WERI-Rb-1 (cell line): ENCODE measurements at places on chromosomes 1 and 21.

DNA sequence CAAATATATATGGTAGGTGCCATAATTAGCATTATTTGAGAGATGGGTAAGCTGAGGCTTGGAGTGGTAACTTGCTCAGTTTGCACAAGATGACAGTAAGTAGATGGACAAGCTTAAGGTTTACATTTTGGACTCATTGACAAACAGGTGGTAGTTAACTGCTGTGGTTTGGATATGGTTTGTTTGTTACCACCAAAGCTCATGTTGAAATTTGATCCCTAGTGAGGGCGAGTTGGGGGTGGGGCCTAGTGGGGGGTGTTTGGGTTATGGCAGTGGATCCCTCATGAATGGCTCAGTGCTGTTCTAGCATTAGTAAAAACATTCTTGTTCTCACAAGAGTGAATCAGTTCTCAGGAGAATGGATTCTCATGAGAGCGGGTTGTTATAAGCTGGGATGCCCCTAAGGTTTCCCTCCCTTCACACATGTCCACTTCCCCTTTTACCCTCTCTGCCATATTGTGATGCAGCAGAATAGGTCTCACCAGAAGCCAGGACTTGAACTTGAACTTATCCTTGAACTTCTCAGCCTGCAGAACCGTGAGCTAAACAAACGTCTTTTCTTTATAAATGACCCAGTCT lies 6.6 kb upstream of the PRRX1 start:
- no peak for DNase-seq

DNA sequence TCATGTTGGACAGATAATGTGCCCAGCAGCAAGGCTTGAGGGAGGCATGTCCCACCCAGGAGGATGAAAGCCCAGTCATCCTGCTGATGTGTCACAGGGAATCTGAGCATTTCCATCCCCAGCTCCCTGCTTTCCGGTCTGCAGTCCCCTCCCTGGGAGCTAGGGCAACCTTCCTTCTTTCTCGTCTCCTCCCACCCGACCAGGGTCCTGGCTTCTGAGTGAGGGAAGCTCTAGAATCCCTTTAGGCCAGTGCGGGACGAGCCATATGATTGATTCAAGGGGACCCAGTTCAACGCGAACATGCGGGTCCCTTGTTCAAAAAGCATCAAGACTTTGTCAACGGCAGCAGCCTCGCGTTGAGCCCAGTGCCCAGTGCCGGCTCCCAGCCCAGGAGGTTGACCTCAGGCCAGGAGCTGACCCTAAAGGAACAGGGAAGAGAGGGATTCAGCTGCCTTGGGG lies 96.7 kb upstream of the TMPRSS2 start:
- DNase-seq: no peak

DNA sequence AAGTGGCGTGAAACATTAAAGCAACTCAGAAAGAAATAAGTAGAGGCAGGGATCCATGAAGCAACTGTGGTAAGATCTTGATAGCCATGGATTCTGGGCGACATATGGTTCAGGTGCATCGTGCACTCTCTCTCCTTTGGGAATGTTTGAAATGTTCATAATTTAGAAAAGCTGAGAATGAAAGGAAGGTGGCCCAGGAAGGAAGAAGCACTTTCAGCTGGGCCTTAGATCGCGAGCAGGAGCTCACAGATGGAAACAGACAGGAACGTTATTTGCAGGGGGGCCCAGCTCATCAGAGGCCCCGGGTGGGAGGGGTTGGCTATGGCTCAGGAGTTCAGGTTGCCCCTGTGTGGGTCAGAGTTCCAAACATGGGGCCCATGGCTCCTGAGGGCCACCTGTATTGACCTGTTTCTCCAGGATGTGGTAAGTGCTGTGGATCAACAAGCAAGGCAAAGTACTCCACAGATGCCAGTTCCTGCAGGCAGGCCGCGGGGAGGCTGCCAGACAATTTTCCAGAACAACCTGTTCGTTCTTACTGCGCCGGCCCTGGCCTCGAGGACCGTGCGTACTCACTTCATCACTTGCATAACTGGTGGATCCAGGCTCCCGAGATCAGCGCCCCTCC lies 253.2 kb downstream of the TOMM20 start:
- no peak for DNase-seq

DNA sequence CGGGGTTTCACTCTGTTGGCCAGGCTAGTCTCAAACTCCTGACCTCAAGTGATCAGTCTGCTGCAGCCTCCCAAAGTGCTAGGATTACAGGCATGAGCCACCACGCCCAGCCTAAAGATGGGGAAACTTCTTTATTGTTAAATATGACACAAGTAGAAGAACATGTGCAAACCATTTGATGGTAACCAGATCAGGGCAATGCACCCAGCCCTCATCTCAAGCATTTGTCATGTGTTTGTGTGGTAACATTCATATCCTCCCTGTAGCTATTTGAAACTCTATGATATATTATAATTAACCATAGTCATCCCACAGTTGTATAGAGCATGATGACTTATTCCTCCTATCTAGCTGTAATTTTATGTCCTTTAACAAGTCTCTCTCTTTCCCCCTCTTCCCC lies 119.5 kb upstream of the TMPRSS2 start:
- no peak for DNase-seq

DNA sequence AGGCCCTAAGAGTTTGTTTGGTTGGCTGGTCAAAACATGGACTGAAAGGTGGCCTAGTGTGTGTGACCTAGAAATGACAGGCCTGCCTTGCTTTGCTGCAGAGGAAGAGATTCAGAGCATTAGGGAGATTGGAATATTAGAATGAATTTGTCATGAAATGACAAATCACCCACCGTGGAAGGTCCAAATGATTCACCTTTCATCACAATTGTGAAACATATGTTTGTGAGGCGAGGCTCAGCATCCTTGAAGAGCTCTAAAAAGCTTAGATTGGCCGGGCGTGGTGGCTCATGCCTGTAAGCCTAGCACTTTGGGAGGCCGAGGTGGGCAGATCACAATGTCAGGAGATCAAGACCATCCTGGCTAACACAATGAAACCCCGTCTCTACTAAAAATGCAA lies 5.5 kb downstream of the LCE1B start:
- DNase-seq: no peak
